ENCODE measurements at places on chromosomes 6 and 20.
A peak's percentile ranks its signal among the peaks of the same experiment; 100 is the strongest.

DNA sequence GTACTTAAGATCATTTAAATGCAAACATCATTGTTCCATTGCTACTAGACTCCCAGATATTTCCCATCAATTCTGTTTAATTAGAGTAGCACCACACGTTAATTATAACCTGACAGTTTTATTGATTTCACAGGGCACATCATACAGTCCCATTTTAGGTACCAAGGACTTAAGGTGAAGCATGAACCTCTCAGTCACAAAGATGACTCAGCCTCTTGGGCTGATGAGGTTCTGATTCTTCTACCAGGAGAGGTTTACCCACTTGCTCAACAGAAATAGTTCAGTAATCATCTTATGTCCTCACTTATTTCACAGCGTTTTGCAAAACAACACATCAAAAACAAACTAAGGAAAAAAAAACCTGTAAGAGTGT is 98.5 kb downstream of the HIVEP2 start:
- DNase-seq, result no peak

DNA sequence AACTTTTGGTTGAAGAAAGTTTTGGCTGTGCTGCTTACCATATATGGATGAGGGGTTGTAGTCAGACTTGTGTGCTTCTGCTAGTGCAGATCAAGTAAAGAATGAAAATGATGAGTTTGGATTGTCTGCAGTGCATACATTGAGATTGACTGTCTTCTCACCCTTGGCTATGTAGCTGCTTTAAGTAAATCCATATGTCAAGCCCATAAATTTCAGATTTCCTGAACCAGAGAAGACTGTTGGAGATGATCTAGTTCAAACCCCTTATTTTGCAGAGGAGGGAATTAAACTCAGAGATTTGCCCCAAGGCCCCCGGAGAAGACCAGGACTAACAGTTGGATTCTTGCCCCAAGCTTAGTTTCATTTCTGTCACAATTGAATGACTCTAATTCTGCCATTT is 67.2 kb downstream of the PKIB start:
- DNase-seq, result no peak

GRCh38 chr20:47336129-47336754 is 20.3 kb downstream of the ZMYND8 start:
- DNase-seq, result no peak

- DNase-seq, result no peak
Observed at GRCh38 chr6:121480099-121480713, 44.8 kb downstream of the GJA1 start.

DNA sequence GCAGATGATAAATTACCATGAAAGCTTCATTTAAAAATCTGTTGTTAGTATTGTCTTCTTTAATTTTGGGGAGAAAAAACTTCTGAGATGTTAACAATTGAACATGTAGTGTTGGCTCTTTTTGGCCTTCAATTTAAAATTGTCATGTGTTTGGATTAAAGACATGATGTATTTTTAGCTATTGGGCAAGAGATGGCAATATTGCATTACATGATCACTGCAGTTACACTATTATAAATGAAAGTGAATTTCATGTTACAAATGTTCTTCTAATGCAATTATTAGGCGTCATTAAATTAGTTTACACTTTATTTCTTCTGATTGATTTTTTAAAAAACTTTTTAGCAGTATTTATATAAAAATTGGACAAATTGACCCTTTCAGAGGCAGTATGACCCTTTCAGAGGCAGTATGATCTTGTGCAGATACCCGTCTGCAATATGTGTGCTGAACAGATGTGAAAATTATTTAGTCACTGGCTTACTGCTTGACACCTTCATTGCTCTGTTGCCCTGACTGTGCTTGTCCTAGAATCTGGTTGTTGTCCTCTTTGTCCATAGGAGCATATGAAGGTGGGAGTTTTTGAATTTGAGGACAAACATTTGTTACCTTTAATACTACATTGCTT is 25.8 kb downstream of the CDKAL1 start:
- DNase-seq, result no peak

- DNase-seq, result no peak
Observed at GRCh38 chr6:138818496-138819194, 22.8 kb downstream of the ECT2L start.

DNA sequence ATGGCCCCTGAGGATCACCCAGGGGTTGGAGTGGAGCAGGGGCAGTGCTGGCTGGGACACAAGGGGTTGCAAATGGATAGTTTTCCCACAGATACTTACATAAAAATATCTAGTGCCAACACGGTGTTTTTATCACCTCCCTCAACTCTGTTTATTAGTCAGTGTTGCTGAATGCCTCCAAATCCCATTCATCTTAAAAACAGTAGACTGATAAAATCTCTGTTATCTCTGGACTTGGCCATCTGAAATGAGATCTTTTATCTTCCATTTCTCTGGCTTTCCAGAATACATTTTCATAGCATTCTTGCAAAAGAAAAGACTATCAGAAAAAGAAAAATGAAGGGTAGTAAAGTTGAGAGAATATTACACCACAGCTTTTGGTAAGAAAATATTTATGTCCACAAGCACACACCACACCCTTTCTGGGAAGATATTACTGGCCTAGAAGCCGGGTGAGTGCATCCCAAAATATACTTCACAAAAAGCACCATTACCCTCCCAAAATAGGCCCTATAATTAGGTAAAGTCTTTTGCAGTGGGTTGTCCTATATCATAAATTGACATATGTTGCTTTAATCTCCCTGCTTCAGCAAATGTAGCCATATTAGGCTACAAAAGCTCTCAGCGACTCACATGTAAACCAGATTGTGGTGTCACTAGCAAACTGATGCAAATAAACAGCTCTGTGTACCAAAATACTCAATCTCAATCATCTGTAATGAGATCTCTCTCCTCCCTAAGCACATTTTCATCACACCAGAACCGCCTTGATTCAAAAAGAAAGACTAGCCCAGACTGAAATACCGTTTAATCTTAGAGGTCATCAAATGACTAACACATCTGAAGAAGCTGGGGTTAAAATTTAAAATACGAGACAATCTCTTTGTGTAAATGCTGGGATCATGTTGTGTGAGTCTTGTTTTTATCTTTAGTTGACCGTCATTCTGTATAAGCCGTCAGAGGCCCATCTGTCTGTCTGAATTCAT is 96.7 kb downstream of the FYN start:
- no peak for DNase-seq

GRCh38 chr20:50679753-50680104 is 11.6 kb downstream of the RIPOR3 start:
- no peak for DNase-seq

DNA sequence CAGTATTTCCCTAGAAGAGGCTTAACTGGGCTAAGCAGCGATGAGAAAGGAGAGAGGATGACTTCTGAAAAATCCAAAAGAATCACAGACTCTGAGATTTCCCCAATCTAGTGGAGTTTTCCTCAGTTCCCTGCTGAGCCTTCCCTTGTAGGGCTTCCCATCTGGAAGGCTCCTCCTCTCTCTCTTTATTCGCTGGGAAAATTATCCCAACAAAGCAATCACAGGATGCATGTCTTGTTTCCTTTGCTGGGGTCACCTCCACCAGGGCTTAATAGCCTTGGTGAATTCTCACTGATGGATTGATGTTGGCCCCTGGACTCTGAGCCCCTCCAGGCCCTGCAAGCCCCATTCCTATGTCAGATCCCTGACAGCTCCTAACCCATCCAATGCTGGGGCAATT is 69.8 kb upstream of the MAFB start:
- no peak for DNase-seq

- peak; percentile 69 for DNase-seq
Observed at GRCh38 chr6:37516076-37516919, 16.6 kb upstream of the CCDC167 start.

- no peak for DNase-seq
Observed at GRCh38 chr20:34485068-34485634, 31.1 kb upstream of the DYNLRB1 start.

DNA sequence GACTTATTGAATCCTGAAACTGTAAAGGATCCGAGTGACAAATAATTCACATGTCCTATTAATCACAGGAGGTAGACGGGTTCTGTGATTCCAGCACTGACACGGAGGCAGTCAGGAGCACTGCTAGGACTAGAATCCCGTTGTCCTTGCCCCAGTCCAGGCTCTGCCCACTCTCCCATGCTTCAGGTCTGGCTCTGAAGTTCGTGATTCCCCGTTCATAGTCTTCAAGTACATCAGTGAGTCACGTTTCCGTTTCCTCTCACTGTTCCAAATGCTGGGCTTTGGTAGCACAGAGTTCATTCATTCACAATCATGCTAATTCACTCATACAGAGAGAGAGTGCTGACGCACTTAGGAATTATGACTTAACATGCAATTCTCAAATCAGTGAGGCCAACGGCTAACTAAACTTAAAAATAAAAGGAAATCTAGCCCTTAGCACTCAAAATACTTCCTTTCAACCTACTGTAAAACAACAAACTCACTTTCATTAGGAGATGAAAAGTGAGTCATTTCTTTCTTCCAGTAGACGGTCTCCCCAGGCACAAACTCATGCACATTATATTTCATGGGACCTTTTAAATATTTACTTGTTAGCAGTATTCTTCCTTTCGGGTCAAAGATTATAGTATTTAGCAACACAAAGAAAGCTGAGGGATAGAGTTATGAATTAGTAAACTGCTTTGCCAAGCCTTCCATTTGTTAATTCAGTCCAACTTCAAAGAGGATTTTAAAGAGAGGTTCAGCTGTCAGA is 94.0 kb upstream of the NHSL1 start:
- DNase-seq, result no peak

GRCh38 chr6:17057322-17057721 is 44.5 kb upstream of the STMND1 start:
- no peak for DNase-seq

DNA sequence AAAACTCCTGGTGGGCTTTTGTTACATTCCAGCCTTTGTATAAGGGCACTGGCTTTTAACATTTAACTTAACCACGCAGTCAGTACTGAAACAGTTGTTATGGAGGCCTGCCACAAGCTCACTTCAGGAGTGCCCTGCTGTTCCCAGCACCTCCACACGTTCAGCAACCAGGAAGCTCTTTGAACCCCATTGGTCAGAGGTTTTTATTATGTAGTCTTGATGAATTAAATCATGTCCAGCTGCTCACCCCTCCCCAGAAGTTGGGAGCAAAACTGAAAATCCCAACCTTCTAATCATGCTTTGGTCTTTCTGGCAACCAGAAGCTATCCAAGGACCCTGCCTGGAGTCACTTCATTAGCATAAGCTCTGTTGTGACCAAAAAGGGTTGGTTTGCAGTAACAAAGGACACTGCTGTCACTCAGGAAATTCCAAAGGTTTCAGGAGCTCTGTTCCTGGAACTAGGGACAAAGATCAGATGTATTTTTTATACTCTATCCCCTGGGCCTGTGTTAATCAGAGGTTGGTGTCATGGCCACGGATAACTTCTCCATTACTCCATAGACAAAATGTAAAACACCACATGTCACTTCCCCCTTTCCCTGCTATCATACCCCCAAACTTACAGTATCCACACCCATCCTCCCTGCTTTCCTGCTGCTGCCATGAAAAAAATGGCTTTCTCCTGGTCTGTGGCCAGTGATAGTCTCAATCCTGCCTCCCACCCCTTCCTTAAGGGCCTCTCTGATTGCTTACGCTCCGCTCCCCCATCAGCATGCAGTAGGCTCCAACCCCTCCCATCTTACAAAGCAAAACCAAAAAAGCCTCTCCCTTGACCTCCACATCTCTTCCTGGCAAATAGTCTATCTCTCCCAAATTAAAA is 3.1 kb downstream of the ARMC12 start:
- no peak for DNase-seq

GRCh38 chr20:6651561-6651960 is 115.9 kb upstream of the BMP2 start:
- no peak for DNase-seq

GRCh38 chr20:38195521-38195920 is 30.5 kb upstream of the TGM2 start:
- no peak for DNase-seq

GRCh38 chr20:2633381-2633780 is 19.1 kb upstream of the NOP56 start:
- DNase-seq, result no peak

- DNase-seq, result no peak
Observed at GRCh38 chr6:11762794-11763459, 15.7 kb downstream of the ADTRP start.

DNA sequence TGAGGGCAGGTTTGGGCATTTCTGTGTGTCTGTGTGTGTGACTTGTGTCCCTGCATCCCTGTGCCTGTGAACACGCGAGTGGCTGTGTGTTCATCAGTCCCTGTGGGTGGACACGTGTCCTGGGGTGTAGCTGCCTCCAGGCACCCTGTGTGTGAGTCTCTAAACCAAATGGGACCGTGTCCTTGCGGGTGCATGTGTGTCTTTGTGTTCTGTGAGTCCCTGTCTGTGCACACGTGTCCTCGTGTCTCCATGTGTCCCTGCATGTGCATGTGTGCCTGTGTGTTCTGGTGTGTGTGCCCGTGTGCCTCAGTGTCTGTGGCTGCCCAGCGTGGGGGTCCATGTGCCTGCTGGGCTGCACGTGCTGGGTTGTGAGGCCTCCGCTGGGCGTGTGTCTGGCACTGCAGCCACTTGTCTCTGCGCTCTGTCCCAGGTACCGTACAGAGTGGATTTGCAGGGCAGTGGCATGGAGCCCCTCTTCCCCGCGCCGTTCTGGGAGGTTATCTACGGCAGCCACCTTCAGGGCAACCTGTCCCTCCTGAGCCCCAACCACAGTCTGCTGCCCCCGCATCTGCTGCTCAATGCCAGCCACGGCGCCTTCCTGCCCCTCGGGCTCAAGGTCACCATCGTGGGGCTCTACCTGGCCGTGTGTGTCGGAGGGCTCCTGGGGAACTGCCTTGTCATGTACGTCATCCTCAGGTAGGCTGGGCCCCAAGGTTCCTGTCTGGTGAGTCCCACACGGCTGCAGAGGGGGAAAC is 8.2 kb upstream of the LKAAEAR1 start:
- DNase-seq, result no peak

GRCh38 chr20:25848222-25848621 is 151.6 kb upstream of the ZNF337 start:
- DNase-seq, result no peak

GRCh38 chr6:1598433-1598832 is 11.3 kb upstream of the FOXC1 start:
- no peak for DNase-seq

DNA sequence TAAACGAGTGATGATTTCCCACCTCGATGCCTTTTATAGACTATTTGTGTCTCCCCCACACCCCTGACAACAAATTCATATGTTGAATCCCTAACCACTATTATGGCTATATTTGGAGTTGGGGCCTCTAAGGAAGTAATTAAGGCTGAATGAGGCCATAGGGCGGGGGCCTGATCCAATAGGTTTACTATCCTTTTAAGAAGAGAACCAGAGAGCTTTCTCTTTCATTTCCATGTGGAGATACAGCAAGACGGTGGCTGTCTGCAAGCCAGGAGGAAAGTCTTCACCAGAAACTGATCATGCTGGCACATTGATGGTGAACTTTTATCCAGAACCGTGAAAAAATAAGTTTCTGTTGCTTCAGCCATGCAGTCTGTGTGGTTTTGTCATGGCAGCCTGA is 38.9 kb upstream of the CLIC5 start:
- DNase-seq, result no peak

GRCh38 chr6:101108286-101108685 is 227.2 kb upstream of the ASCC3 start:
- no peak for DNase-seq

- DNase-seq, result no peak
Observed at GRCh38 chr20:12203981-12204380, 286.3 kb downstream of the BTBD3 start.
